Esophagus squamous epithelium (tissue), 5 donors: ENCODE measurements at places on chromosomes 1 and 21. TPM values are rescaled to one million over a fixed set of nuclear protein-coding genes. Genes with fewer than 3 reads are reported as not detected.

Gene TM2D1
- 25.5 TPM for total RNA-seq

DNA sequence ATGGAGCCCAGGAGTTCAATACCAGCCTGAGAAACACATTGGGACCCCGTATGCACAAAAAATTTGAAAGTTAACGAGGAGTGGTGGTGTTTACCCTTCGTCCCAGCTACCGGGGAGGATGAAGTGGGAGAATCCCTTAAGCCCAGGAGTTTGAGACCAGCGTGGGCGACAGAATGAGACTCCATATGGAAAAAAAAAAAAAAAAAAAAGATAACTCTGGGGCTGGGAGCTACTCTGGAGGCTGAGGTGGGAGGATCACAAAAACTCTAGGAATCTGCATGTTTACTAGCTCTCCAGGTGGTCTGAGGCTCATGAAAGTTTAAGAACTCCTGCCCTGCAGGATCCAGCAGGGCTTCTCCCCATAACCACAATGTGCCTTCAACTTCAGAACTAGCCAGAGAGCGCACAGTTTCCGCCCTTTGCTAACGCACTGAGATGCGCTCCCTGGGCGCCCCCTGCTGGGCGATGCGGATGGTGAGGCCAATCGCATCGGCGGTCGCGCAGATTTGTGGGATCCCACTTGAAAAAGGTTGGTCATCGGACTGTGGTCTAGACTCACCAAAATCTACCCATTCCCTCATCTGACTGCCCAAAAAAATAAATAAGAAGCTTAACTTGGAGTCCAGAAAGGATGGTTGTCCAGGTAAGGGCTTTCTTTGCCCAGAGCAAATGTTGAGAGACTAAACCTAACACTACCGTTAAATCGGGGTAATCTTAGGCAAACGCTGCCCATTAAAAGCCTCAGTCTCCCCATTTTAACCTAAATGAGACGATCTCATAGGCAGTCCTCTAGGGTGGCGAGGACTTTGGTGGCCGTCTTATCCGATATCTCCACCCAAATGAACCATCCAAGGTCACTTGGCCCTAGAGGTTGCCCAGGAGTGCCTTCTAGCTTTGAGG, 8.8 kb downstream of the ZNF683 start:
- no peak for DNase-seq

DNA sequence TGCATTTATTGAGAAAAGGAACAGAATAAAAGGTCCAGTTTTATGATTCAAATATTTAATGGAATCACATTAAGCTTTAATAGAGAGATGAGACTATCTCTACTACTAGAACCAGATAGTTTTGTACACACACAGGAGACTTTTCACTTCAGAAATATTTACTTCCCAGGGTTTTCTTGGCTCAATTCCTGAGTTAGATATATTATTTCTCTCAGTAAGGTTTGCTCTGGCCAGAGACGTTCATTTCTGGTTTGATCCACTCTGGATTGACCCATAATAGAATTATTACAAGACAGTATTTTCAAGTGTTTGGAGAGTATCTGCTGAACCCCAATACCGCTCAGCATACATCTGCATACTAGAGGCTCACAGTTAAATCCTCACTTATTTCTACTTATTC, 1.3 kb upstream of the RCOR3 start:
- DNase-seq: no peak

DNA sequence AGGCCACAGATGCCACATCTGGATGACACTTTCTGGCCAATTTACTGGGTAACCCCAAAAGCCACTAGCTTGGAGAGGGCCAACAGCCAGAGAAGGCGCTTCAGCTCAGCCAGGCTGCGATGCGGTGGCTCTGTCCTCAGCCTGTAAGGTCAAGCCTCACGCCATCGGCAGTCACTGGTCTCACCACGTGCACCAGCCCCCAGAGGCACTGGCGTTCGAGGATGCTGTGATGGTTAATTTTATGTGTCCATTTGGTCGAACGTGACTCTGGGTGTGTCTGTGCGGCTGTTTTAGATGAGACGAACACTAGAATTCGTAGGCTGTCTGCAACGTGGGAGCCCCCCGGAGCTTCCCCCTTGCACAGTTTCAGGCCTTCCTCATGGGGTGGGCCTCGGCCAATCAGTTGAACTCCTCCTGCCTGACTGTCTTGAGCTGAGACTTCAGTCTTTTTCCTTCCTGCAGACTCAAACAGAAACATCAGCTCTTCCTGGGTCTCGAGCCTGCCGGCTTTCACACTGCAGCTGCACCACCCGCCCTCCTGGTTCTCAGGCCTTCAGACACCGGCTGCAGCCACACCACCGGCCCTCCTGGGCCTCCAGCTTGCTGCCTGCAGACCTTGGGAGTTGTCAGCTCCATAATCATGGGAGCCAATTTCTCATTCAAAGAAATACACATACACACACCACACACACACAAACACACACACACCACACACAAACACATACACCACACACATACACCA, 41.6 kb upstream of the SLC45A1 start:
- DNase-seq: no peak

GRCh38 chr1:160446945-160447600, 46.7 kb downstream of the VANGL2 start:
- no peak for DNase-seq

GRCh38 chr21:26557106-26557505, 16.0 kb downstream of the CYYR1 start:
- DNase-seq: no peak

- no peak for DNase-seq
Measured at GRCh38 chr1:8164670-8165069, 138.6 kb upstream of the ERRFI1 start.

- DNase-seq: no peak
Measured at GRCh38 chr1:225332686-225333085, 95.2 kb downstream of the LBR start.

- DNase-seq: no peak
Measured at GRCh38 chr1:175399795-175400194, 207.2 kb upstream of the KIAA0040 start.

Gene OR14K1
- not detected for total RNA-seq

DNA sequence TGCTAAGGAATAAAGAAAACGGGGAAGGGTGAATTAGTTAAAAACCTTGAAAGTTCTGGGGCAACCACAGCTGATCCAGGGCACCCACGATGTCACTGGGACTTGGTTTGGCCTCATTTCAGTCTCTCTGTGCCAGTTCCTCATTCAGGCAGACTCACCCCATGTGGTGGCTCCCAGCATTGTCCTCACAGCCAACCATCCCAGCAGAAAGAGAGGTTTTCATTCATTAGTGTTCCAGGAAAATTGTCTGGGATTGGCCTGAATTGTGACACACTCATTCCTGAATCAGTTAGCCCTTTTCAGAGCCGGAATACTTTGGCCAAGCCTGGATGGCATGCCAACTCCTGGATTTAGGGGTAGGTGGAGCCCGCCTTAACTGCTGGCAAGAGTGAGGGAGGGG, 367.7 kb downstream of the PRDM2 start:
- DNase-seq: no peak

DNA sequence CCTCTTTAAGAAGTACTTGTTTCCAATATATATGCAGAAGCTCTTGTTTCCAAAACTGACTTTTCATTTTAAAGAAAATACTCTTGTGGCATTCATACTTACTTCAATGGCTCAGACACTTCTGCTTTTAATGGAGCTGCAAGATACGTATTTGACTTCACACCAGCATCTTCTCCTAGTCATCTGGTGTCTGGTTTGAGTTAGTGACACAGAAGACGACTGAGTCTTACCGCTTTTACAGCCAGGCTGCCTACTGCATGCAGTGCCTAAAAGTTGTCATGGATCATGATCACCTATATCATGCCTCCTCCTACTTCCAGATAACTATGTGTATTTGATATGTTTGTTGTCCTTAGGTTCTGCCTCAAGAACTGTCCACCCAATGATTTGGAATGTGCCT, 185.9 kb downstream of the TPR start:
- no peak for DNase-seq

- no peak for DNase-seq
Measured at GRCh38 chr21:29656504-29657239, 283.1 kb downstream of the GRIK1 start.

DNA sequence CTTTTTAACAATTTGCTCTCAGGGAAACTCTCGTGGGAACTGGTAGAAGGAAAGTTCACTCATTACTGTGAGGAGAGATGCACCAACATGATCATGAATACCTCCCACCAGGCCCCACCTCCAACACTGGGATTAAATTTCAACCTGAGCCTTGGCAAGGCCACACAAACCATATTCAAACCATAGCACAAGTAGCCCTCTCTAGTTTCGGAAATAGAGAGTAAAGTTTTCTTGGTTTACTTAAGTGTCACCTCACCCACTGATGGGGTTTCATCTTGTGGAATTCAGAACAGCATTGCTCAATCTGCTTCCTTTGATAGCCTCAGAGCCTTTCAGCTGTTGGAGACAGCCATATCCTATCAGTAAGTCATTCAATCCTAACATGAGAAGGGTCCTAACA, 25.5 kb upstream of the CCSAP start:
- DNase-seq: no peak

GRCh38 chr1:53440633-53441032, 18.6 kb upstream of the DMRTB1 start:
- no peak for DNase-seq

Gene ABCA4
- not detected for total RNA-seq

DNA sequence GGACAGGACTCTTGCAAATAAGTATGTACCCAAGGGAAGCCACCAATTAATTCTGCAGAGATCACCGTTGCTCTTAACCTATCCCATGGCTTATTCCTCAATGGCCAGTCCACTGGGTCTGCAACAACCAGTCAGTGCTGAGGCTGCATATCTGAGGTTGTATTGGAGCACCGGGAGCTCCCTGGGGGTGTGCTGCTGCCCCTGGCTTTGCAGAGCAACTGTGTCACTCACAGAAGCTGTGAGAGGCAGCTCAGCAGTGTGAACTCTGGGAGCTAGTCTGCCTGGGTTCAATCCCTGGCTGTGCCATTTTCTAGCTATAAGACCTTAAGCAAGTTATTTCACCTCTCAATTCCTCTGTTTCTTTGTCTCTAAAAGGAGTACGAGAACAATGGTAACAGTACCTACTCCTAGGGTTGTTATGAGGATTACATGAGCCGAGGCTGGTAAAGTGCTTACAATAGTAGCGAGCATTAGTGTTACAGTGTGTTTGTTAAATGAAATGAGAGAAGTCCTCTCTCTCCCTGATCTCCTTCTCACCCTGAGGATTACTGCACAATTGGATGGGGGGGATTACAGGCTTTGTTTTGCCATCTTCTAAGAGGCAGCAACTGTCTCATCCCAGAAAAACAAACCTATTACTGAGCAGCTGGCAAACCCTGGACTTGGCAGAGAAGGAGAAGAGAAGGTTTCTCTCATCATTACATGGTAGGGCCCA, 3.6 kb downstream of the RXRG start:
- DNase-seq: no peak

DNA sequence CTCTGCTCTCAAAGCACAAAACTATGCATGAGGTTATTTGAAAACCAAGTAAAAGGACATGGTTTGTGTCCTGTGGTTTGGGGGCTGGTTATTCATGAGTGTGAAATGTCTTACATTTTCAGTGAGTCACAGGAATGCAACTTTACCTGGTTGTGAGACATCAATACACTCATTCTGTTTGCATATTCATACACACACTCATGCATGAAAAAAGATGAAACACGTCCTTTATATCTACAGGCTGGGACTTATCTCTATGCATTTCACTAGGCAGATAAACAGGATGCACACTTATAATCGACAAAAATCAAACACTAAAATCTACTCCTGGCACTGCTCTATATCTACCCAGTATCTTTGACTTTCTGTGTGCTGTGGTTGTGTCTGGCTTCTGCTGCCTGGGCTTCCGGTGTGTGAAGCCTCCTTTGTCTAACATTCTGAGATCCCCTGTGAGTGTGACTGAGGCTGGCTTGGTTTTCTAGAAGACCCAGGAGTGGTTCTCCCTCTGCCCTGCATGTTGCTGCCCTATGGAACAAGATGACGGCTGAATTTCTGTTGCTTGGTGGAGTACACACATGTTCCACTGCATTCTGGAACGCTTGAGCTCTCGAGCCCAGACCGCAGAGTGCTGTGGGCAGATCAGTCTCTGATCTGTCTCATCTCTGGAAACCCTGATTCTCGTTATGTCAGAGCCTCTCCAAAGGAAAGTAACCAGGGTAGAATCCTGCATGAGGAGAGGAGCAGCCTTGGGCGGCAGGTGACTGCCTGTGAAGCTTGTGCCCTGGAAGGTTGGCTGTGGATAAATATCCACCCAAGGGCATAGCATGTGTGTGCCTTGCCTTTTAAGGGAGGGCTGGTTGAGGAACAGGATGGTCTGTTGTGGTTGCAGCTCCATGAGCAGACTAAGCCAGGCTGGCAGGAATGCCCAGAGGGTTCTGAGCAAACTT, 19.7 kb upstream of the FASLG start:
- DNase-seq: no peak

GRCh38 chr1:46333300-46334029, 7.1 kb upstream of the NSUN4 start:
- no peak for DNase-seq

GRCh38 chr21:42341776-42342542, 8.8 kb downstream of the TFF2 start:
- no peak for DNase-seq

GRCh38 chr1:117753652-117754051, 147.8 kb downstream of the TENT5C start:
- no peak for DNase-seq

- DNase-seq: no peak
Measured at GRCh38 chr1:209276321-209276720, 307.2 kb upstream of the CAMK1G start.

DNA sequence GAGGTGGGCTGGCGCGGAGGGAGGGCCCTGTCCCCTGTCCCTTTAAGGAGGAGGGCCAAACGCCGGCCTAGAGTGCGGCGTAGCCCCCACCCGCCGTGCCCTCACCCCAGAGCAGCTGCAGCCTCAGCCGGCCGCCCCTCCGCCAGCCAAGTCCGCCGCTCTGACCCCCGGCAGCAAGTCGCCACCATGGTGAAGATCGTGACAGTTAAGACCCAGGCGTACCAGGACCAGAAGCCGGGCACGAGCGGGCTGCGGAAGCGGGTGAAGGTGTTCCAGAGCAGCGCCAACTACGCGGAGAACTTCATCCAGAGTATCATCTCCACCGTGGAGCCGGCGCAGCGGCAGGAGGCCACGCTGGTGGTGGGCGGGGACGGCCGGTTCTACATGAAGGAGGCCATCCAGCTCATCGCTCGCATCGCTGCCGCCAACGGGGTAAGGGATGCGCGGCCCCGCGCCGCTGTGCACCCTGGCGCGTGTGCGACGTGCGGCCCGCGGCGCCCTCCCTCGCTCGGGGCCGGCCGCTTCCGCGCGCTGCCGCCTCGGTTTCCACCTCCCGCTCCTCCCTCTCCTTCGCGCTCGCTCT, at the start of gene PGM1:
Gene PGM1 (plus strand): TSS at position 109 of the 583 bp plus-strand sequence. CDS start 78 bp downstream, at position 187.
- peak; percentile 38 for DNase-seq

GRCh38 chr1:114320586-114320985, 166.9 kb upstream of the SYT6 start:
- DNase-seq: no peak

Gene NKAIN1
- 0.09 TPM for total RNA-seq

DNA sequence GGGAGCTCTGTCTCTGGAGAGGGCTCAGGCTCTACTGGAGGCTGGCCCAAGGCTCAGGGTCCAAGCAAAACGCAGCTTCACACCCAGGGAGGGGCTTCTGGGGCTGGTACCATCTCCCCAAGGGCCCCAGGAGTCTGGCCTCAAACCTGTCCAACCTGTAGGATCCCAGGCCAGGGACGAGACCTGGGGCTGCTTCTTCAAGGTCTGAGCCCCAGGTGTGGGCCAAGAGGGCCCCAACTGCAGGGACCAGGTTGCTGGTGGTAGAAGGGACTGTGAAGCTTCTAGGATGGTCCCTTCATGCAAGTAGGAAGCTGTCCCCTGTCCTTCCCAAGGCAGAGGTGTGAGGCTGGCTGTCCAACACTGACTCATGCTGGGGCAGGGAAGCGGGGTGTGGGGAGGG, 7.8 kb upstream of the MMEL1 start:
- DNase-seq: no peak

GRCh38 chr21:41765973-41766882, 624 bp downstream of the RIPK4 start:
- no peak for DNase-seq
